Immature natural killer cell (primary cell): ENCODE measurements at places on chromosomes 5 and 9. TPM values are rescaled to one million over a fixed set of nuclear protein-coding genes. Genes with fewer than 3 reads are reported as not detected.

- DNase-seq, result no peak
- no peak overlapping the region for H3K4me3 ChIP-seq
- H3K4me1 ChIP-seq, result no peaks in the 10 kb centered on the region
- no peaks in the 10 kb centered on the region for H3K36me3 ChIP-seq
- H3K27ac ChIP-seq, result no peak overlapping the region
These were observed 1.9 kb upstream of the QRFP start for GRCh38 chr9:130898552-130898852.

DNA sequence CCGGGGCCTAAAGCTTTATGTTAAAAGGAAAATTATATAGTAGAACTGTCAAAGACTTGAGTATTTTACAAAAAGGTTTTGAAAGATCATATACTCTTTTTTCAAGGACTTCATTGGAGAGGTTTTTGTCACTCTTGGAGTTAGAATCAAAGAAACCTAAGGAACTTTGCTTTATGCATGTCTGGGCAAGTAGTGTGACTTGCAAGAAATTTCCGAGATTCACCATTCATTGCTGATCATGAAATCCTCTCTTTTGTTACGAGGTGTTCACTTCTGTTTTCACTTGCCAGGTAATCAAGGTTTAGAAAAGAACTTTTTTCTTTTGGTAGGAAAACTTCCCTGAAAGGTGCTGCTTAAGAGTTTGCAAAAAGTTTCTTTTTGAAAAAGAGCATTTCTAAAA is 64.8 kb downstream of the NUP214 start:
- H3K27ac ChIP-seq, result no peak overlapping the region
- H3K36me3 ChIP-seq, result peaks cover 45% of the 10 kb centered on the region
- no peak for DNase-seq
- no peak overlapping the region for H3K4me3 ChIP-seq

GRCh38 chr5:139690064-139690802 is 42.1 kb downstream of the CXXC5 start:
- no peak for DNase-seq
- peaks cover 38% of the 10 kb centered on the region for H3K4me1 ChIP-seq
- no peaks in the 10 kb centered on the region for H3K27me3 ChIP-seq
- H3K36me3 ChIP-seq, result peaks cover 4% of the 10 kb centered on the region

DNA sequence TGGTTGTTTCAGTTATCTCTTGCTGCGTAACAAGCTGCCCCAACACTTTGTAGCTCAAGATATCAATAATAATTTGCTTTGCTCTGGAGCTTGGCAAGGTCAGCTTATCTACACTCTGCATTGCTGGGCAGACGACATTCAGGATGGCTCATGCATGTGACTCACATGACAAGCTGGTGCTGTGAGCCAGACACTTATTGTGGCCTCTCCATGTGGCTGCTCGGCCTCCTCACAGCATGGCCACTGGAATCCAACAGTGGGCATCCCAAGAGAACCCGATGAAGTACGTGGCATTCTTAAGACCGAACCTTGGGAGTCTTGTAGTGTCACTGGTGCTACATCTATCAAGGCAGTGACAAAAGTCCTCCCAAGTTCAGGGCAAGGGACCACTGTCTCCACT is 94.2 kb upstream of the MVB12B start:
- H3K27me3 ChIP-seq, result peaks cover 2% of the 10 kb centered on the region
- H3K4me3 ChIP-seq, result no peak overlapping the region
- H3K36me3 ChIP-seq, result no peaks in the 10 kb centered on the region
- DNase-seq, result no peak
- H3K27ac ChIP-seq, result no peak overlapping the region
- no peaks in the 10 kb centered on the region for H3K4me1 ChIP-seq

DNA sequence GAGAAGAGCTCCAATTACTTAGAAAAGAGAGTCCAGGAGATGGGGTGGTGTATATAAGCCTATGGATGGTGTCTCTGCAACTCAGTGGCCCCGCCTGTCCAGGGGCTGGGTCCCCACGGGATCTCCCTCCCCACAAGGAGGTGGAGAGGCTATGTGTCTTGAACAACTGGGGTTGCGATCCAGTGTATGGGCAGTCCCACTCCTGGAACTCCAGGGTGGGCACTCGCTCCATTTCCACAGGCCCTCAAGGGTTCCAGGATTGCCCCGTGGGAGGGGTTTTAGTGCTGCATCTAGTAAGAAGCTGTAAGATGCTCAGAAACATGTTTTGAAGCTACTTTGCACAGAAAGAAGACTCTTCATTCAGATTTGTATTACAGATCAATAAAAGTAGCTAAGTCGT is 558 bp upstream of the SMAD5 start:
- H3K36me3 ChIP-seq, result no peaks in the 10 kb centered on the region
- peak overlapping the region; percentile 92 for H3K4me3 ChIP-seq
- peak overlapping the region; percentile 93 for H3K27ac ChIP-seq
- peaks cover 23% of the 10 kb centered on the region for H3K4me1 ChIP-seq

DNA sequence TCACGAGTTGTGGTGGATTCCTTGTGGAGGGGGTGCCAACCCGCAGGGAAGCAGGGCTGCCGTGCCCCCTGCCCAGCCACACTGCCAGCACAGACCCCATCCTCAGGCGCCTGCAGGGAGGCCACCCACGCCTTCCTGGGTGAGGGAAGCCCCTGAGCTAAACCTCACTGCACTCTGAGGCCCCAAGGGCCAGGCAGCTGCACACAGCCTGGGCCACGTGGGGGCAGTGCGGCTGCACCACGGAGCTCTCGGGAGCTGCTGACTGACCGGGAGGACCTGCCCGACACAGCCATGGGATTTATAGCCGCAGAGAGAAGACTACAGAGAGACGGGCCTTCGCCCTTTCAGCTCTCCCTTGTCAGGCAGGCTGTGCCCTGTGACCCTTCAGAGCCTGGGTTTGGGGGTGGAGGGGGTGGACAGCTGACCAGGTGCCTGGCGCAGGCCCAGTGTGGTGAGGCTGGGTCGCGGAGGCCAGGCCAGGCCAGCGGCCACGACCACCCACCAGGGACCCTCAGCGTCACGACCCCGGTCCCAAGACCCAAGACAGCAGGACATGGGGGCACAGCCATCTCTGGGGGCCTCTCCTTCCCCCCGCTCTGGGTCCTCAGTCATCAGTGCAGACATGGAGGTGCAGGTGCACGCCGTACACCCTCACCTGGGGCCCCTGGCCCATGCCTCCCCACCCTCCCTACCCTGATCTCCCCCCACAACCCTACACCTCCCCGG is 4.3 kb upstream of the AHRR start:
- H3K36me3 ChIP-seq, result peaks cover 7% of the 10 kb centered on the region
- no peak overlapping the region for H3K27ac ChIP-seq
- no peak overlapping the region for H3K4me3 ChIP-seq
- peaks cover 4% of the 10 kb centered on the region for H3K4me1 ChIP-seq

- H3K27ac ChIP-seq, result peak overlapping the region; percentile 53
- H3K4me3 ChIP-seq, result no peak overlapping the region
- H3K27me3 ChIP-seq, result no peaks in the 10 kb centered on the region
- H3K4me1 ChIP-seq, result peaks cover 59% of the 10 kb centered on the region
- no peak for DNase-seq
- H3K36me3 ChIP-seq, result peaks cover 17% of the 10 kb centered on the region
These were observed 44.6 kb downstream of the POC5 start for GRCh38 chr5:75672616-75673015.

DNA sequence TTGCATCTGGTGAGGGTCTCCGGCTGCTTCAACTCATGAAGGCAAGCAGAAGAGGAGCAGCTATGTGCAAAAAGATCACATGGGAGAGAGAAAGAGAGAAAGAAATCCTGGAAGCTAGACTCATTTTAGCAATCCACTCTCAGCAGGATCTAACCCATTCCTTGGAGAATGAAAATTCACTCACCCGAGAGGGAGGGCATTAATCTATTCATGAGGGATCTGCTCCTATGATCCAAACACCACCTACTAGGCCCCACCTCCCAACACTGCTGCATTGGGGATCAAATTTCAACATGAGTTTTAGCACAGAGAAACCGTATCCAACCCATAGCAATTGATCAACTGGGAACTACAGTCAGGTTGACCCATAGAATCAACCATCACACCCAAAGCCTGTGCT is 98.1 kb upstream of the SV2C start:
- no peak for DNase-seq
- no peak overlapping the region for H3K4me3 ChIP-seq
- H3K36me3 ChIP-seq, result no peaks in the 10 kb centered on the region
- H3K27me3 ChIP-seq, result peaks cover 2% of the 10 kb centered on the region

GRCh38 chr9:18075253-18075952 is 398.6 kb upstream of the ADAMTSL1 start:
- no peaks in the 10 kb centered on the region for H3K4me1 ChIP-seq
- H3K27ac ChIP-seq, result no peak overlapping the region
- H3K4me3 ChIP-seq, result no peak overlapping the region
- no peaks in the 10 kb centered on the region for H3K36me3 ChIP-seq
- DNase-seq, result no peak

GRCh38 chr9:75892216-75892911 is 1.9 kb downstream of the PCSK5 start:
- H3K4me1 ChIP-seq, result peaks cover 34% of the 10 kb centered on the region
- H3K27ac ChIP-seq, result peak overlapping the region; percentile 47
- no peak for DNase-seq
- H3K4me3 ChIP-seq, result peak overlapping the region; percentile 85
- no peaks in the 10 kb centered on the region for H3K36me3 ChIP-seq
- peaks cover 13% of the 10 kb centered on the region for H3K27me3 ChIP-seq

- no peaks in the 10 kb centered on the region for H3K36me3 ChIP-seq
- no peaks in the 10 kb centered on the region for H3K27me3 ChIP-seq
- no peak for DNase-seq
- H3K4me1 ChIP-seq, result no peaks in the 10 kb centered on the region
- H3K4me3 ChIP-seq, result no peak overlapping the region
These were observed 207.1 kb downstream of the GABRG2 start for GRCh38 chr5:162274679-162275078.

DNA sequence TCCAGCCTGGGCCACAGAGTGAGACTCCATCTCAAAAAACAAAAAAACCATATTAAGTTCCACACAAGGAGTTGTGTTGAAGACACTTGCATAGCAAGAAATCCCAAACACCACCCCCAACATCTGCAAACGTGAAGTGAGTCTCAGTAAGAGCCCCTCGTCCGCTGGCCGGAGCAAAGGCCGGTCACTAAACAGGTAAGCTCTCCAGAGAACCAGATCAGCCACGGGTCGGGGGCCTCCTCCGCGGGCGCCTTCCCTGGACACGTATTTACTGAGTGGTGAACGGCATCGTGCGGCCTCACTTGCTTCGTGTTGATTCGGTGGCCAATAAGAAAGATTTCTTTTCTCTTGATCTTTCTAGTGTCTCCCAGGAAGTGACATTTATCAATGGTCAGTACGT is 93.6 kb downstream of the MRPL36 start:
- no peak overlapping the region for H3K27ac ChIP-seq
- H3K4me1 ChIP-seq, result no peaks in the 10 kb centered on the region
- no peak overlapping the region for H3K4me3 ChIP-seq
- no peak for DNase-seq
- H3K27me3 ChIP-seq, result peaks cover 4% of the 10 kb centered on the region
- H3K36me3 ChIP-seq, result no peaks in the 10 kb centered on the region

- H3K36me3 ChIP-seq, result no peaks in the 10 kb centered on the region
- H3K4me3 ChIP-seq, result no peak overlapping the region
- DNase-seq, result no peak
- H3K27ac ChIP-seq, result no peak overlapping the region
- H3K4me1 ChIP-seq, result no peaks in the 10 kb centered on the region
These were observed 153.4 kb downstream of the SLIT3 start for GRCh38 chr5:169147534-169147933.

GRCh38 chr9:15372455-15372854 is 50.2 kb upstream of the SNAPC3 start:
- H3K27ac ChIP-seq, result no peak overlapping the region
- peaks cover 45% of the 10 kb centered on the region for H3K4me1 ChIP-seq
- DNase-seq, result peak; percentile 56

- no peak overlapping the region for H3K4me3 ChIP-seq
- H3K4me1 ChIP-seq, result no peaks in the 10 kb centered on the region
- H3K27ac ChIP-seq, result no peak overlapping the region
- no peak for DNase-seq
These were observed 161.5 kb downstream of the ENTREP1 start for GRCh38 chr9:69486498-69486897.

The SPINK4 gene
- polyA plus RNA-seq, result not detected

The ZNF367 gene
- 1.0 TPM for polyA plus RNA-seq

The NIM1K gene
- not detected for polyA plus RNA-seq

The TESK1 gene
- polyA plus RNA-seq, result 8.1 TPM
